ENCODE measurements at places on chromosomes 1 and 21.

DNA sequence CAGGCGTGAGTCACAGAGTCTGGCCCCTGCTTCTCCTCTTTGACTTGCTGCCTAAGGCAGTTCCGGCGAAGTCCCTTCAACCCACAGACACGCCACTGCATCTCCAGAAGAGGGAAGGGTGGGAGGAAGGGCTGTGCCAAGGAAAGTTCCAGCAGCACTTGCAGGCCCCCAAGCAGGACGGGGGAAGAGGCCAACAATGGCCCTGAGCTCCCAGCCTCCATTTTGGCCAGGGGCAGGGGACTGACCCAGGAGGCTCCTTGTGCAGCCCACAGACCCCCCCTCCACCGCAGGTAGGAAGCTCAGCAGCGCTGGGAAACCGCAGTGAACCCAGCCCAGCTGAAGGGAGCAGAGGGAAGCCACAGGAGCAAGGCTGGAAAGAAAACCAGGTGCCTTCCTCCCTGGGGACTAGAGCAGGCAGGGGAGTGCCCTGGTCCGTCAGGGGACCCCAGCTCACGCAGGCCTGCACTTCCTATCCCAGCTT lies 35.4 kb downstream of the ACOT7 start:
- DNase-seq: no peak

DNA sequence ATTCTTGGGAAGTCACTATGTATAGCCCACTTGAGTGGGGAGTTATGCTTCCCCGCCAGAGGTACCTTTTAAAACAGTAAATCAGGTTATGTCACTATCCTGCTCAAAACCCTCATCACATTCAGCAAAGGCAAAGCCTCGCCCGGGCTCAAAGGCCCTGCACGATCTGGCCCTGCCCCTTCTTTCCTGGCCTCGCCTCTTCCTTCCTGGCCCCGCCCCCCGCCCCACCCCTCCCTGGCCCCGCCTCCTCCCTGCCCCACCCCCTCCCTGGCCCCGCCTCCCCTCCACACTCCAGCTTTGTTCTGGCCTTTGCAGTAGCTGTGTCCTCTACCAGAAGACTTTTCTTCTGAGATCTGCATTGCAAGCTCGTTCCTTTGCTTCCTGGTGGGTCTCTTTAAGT lies 6.6 kb downstream of the LDLRAD2 start:
- no peak for DNase-seq

- no peak for DNase-seq
These were observed 17.0 kb downstream of the TFF3 start for GRCh38 chr21:42298237-42298636.

- no peak for DNase-seq
These were observed 27.4 kb downstream of the EPHB2 start for GRCh38 chr1:22738069-22738435.

DNA sequence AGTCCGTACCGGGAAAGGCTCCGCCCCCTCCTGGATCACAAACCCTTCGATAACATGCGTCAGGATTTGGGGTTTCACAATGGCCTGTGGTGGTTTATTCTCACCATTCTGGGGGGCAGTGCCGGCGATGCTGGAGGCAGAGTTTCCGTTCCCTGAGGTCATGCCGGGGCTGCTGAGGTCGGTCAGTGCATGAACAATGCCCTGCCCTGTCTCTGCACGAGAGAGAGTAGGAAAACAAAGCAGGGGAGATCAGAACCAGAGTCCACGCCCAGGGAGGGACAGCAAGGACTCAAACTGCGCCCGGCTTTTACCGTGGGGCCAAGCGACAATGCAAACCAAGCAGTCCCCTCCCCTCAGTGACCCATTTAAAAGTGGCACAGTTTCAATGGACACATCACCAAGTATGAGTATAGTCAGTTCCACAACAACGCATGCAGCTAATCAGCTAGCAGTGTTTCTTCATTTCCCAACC lies 13.2 kb upstream of the A3GALT2 start:
- DNase-seq: no peak

DNA sequence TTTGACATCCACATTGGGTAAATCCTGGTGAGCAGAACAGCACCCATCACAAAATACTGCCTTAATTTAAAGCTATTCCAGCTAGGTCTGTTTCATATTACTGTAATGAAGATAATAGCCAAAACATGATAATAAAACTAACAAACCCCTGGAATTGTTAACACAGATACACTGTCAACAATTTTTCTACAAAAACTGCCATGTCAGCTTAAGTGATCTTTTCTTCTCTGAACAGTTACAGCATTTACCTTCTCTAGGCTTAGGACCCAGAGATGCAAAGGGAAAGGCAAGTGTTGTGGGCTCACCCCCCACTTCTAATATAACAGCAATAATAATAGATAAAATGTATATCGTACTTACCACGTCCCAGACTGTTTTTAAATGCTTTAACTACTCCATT lies 92.1 kb downstream of the SMYD3 start:
- no peak for DNase-seq

DNA sequence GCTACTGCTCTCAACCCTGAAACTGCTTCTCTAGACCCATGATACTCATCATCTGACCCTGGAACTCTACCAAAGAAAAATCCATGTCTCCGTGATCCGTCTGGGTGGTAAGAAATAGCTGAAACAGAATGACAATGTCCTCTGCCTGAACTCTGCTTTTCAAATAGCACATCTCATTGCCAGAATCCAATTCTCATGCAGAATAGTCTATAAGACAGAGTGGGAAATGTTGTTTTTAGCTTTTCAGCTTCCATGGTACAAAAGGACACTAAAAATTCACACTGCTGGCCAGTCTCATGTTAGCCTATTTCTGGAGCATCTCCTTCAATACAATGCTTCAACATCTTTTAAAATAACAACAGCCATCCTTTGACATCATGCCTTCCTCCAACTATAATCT lies 1355.8 kb upstream of the PRMT6 start:
- no peak for DNase-seq

- no peak for DNase-seq
These were observed 24.5 kb upstream of the SLC9A1 start for GRCh38 chr1:27179379-27179778.

GRCh38 chr1:235885655-235886262 lies 19.1 kb upstream of the LYST start:
- no peak for DNase-seq

DNA sequence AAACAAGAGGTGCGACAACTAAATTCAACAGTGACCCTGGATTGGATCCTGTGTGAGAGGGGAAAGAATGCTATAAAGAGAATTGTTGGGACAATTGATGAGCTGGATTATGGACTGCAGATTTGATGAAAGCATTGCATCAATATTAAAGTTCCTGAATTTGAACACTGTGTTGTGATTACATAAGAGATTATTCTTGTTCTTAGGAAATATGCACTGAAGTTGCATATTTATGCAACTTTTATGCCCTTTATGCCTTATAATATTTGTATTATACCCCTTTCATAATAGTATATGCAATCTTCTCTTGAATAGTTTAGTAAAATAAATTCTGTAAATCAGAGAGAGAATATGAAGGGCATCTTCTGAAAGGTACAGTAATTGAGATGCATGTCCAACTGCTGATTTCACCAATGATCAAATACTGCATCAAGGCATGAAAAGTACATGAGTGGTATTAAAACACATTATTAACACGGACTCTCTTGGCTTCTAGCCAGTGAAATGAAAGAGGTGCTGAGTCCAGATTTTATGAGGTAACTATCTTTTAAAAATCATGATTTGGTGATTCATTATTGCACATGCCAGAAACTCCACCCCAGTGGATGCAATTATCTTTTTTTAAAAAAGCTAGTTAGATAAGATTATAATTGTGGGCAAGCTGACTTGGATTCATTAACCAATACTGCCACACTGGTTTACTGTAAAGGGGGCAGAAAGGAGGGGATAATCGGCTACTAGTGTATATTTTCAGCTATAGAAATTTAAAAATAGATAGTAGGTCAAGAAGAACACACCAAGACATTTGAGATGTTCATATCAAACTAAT lies 19.9 kb upstream of the LPAR3 start:
- DNase-seq: no peak

DNA sequence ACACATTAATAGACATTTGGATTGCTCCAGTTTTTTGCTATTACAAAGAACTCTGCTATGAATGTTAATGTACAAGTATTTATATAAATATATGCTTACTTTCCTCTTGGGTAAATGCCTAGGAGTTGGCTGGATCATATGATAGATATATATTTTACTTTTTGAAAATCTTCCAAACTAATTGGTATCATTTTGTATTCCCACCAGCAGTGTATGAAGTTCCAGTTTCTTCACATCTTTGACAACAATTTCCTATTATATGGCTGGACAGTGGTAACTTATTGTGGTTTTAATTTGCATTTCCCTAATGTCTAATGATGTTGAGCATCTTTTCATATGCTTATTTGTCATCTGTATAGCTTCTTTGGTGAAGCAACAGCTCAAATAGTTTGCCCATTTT lies 23.8 kb upstream of the DIPK1A start:
- DNase-seq: no peak

GRCh38 chr1:107267489-107267888 lies 126.7 kb downstream of the NTNG1 start:
- no peak for DNase-seq

DNA sequence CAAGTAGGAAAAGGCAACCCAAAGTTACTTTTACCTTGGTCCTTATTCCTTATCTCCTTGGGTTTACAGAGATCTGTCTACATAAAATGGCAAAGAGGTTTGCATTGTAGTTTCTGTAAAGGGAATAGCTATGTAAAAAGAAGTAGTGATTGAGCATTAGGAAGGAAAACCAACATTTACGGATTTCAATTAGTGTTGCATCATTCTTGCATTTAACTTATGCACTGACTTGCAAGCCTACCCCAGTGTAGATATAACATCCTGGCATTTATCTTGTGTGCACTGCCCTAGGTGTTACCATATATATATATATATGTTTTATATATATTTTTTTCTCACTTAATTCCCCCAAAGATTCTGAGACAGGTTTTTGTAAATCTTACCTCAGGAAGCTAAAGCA lies 3.7 kb upstream of the LEPR start:
- DNase-seq: no peak

GRCh38 chr1:219782311-219782710 lies 146.0 kb downstream of the SLC30A10 start:
- no peak for DNase-seq

DNA sequence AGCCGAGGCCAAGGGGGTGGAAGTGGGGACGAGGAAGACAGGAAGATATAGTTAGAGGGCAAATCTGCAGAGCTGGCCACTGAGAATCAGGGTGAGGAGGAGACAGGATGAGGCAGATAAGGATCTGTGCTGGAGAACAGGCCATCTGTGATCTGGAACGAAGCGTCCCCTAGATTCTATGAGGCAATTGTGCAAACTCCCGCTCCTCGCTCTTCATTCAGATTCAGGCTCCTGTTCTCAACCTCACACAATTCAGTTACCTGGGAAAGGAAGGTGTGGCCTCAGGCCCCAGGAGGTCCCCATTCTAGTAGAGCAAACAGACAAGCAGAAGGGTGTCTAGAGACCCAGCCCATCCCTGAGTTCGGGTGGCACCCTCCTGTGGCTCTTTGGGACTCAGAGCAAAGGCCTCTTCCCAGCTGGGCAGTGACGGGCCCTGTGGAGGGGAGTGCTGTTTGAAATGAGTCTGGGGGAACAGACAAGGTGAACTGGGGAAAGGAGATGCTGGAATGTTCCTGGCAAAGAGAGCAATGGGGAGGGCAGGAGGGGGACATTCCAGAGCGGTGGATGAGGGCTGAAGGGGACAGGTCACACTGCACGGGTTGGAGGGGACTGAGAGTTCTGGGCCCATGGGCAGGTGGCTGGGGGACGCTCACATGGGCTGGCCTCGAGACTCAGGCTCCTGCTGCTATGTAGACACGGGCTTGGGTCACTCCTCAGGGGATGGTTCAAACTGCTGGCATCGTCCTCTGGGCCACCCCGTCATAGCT lies 39.9 kb upstream of the AJAP1 start:
- DNase-seq: no peak

- no peak for DNase-seq
These were observed 79.5 kb downstream of the EVI5 start for GRCh38 chr1:92705446-92705845.

DNA sequence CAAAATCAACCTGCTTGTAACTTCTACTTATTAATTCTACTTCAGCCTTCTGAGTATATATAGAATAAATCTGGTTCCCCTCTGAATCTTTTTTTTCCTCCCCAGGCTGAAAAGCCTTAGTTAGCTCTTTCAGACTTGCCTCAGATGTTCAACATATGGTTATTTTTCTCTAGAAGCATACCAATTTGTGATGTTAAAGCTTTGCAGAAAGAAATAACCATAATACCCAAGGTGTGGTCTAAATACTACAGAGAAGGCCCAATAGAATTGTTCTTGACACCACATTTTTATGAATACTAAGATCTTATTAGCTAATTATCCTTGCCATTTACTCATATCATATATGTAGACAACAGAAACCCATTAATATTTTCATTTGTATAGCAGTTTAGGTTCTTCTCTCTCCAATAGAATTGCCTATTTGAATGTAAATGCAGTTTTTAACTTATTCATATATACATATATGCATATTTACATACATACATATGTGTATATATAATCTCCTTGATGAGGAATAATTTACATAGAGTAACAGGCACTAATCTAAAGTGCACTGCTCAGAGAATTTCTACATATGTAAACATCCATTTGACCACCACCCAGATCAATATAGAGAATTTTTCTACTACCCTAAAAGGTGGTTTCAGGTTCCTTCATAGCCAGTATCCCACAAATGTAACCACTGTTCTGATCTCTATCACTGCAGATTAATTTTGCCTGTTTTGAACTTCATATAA lies 175.2 kb upstream of the IVNS1ABP start:
- no peak for DNase-seq

- DNase-seq: no peak
These were observed 19.8 kb downstream of the PRPF38A start for GRCh38 chr1:52424231-52424636.

GRCh38 chr1:117821774-117822482 lies 107.5 kb downstream of the GDAP2 start:
- no peak for DNase-seq

GRCh38 chr1:41811051-41811795 lies 107.5 kb downstream of the HIVEP3 start:
- no peak for DNase-seq

- DNase-seq: no peak
These were observed 11.9 kb downstream of the FASLG start for GRCh38 chr1:172670791-172671190.

DNA sequence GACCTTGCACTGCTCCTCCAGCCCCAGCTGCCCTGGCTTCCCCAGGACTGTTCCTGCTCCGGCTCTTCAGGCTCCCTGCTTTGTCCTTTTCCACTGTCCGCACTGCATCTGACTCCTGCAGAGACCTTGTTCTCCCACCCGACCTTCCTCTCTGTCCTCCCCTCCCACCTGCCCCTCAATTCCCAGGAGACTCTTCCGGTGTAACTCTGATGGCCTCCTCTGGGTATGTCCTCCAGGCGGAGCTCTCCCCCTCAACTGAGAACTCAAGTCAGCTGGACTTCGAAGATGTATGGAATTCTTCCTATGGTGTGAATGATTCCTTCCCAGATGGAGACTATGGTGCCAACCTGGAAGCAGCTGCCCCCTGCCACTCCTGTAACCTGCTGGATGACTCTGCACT lies 550 bp downstream of the ACKR1 start:
- no peak for DNase-seq

GRCh38 chr21:21025742-21026141 lies 27.5 kb downstream of the NCAM2 start:
- no peak for DNase-seq

- no peak for DNase-seq
These were observed 72.8 kb downstream of the PRDM16 start for GRCh38 chr1:3141836-3142235.
